NCI-H526 (cell line): ENCODE measurements at places on chromosomes 6 and 20.

- peak; percentile 55 for DNase-seq
Observed at GRCh38 chr6:129317931-129318820, 391.8 kb downstream of the ARHGAP18 start.

- no peak for DNase-seq
Observed at GRCh38 chr6:64230530-64230929, 594.9 kb downstream of the PHF3 start.

DNA sequence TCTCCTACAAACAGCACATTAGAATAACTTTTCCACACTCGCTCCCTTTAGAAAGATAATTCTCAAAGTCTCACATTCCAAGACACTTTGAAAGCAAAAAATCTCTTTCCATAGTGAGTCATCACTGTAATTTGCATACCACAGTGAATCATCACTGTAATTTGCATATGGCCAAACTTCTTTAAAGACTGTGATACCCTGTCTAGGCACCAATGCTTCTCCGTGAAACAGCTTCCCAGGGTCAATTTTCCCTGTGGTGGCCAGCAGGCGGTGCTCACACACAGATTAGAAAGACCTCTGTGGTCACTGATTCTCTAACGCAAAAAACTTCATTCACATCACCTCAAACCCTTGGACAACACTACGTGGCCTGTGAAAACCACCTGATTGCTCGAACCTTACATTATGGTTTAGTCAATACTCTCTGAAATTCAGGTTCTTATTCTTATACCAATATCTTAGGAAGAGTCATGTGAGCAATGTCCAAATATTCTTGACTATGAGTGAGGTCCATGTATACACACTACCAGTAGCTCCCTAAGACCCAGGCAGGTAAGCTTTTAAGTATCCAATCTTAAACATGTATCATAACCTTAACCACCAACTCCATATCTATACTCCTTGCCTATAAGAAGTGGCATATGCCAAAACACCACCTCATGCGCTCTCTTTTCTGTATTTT, 78.5 kb upstream of the PHACTR1 start:
- DNase-seq = peak; percentile 78

- peak; percentile 49 for DNase-seq
Observed at GRCh38 chr6:160733050-160733646, 31.1 kb downstream of the PLG start.

DNA sequence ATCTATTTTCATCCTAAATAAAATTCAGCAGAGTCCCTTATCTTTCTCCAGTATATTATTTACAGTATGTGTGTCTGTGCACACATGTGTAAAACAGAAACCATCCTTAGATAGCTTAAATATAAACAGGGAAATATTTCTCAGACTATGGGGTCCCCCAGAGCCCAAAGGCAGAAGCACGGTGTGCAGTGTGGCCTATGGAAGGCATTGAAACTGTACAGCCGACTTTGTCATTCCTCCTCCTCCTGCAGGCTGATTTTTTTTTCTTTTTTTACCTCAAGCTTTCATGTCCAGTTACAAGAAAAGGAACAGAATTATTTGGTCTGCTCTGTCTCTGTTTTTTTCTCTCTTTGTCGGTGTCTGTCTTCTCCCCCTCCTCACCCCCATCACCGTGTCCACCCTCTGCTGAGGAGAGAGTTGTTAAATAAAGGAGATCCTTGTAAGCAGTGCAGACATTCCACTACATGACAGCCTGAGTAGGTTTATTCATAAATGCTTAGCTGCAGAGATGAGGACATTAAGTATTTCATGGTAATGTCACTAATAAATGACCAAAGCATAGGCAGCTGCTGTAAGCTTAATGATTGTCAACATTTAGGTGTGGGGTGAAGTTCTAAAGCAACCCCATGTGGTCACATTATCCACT, 31.8 kb upstream of the SLC35D3 start:
- no peak for DNase-seq

- no peak for DNase-seq
Observed at GRCh38 chr6:117280922-117281321, 15.6 kb downstream of the VGLL2 start.

- peak; percentile 9 for DNase-seq
Observed at GRCh38 chr6:69868961-69869360, 2.6 kb downstream of the COL19A1 start.

DNA sequence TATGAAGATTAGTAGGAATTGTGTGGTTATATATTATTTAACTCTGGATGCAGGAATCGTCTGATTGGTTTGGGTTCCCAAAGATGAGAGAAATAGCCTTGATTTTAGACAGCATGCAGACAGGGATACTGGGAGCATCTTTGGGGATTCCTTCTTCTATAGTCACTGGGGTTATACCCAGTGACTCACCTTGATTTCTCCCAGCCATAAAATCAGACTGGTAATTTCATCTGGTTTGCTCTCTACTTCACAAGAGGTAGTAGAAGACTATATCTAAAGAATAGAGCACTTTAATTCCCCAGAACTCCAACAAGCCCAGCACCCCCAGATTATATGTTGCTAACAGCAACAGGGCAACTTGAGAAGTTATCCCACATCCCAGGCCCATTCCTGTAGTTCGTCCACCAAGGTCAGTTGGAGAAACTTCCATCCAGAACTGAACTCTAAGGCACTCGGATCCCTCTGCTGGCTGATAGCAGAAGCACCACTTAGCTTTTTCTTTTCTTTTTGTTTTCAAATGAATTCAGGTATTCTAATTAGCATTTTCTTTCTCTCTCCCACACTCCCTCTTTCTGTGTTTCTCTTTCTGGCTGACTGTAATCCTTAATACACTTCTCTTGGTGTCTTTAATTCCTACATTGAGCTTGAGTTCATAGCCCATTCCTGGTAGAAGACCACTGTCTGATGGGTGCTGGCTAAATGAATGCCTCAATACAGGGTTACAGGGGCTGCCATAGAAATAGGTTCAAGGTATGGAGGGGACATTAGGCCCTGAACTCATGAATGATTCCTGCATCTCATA, 20.4 kb upstream of the EFHC1 start:
- peak; percentile 64 for DNase-seq

DNA sequence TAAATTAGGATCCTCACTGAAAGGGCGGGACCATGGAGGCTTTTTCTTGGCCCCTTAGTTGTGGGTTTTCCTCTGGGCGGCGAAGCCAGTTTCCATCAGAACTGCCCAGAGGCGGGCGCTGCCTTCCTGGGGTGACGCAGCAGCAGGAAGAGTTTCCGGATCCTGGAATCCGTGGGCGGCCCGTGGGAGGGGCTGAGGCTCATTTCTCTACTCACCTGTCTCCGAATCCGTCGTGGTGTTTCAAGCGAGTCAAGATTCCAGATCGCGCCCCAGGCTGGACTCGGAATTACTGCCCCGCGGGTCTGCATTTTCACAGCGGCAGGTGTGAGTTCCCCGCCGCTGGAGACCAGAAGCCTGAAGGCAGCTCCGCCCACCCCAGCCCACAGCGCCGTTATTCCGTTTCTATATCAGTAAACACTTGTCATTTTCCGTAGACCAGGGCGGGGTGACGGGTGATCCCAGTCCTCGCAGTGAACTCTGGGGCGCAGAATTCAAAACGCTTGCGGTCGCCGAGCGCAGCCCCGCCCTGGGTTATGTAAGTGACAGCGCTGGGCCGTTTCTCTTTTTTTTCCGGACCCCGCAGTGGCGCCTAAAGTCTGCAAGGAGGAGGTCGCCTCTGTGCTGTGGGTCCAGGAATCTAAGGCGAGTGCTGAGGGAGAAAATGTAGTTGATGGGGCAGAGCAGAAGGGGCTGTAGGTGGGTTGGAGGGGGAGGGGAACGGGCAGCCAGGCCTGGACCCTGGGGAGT, 27.2 kb upstream of the POU5F1 start:
- DNase-seq = peak; percentile 98

- DNase-seq = no peak
Observed at GRCh38 chr20:23404196-23404595, 17.1 kb downstream of the NAPB start.

- DNase-seq = peak; percentile 88
Observed at GRCh38 chr6:41367700-41368099, 32.3 kb downstream of the NCR2 start.

DNA sequence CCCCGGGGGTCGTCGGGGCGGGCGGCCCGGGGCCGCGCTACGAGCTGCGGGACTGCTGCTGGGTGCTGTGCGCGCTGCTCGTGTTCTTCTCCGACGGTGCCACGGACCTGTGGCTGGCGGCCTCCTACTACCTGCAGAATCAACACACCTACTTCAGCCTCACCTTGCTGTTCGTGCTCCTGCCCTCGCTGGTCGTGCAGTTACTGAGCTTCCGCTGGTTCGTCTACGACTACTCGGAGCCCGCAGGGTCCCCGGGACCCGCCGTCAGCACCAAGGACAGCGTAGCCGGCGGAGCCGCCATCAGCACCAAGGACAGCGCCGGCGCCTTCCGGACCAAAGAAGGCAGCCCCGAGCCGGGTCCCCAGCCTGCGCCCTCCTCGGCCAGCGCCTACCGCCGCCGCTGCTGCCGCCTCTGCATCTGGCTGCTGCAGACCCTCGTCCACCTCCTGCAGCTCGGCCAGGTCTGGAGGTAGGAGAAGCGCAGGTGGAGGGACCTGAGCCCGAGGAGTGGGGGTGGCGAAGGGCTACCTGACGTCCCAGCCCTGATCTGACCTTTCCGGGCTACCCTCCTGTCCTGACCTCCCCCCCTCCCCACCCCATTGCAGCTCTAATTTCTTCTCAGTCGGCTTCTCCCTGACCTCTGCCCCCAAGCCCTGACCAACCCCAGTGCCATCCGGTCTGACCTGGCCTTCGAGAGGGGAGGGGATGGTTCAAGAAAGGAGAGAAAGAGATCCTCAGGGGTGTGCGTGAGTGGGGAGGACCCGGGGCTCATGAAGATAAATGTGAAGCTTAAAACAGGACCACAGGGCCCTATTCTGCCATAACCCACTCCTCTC, 558 bp downstream of the XKR7 start:
- DNase-seq = peak; percentile 13

DNA sequence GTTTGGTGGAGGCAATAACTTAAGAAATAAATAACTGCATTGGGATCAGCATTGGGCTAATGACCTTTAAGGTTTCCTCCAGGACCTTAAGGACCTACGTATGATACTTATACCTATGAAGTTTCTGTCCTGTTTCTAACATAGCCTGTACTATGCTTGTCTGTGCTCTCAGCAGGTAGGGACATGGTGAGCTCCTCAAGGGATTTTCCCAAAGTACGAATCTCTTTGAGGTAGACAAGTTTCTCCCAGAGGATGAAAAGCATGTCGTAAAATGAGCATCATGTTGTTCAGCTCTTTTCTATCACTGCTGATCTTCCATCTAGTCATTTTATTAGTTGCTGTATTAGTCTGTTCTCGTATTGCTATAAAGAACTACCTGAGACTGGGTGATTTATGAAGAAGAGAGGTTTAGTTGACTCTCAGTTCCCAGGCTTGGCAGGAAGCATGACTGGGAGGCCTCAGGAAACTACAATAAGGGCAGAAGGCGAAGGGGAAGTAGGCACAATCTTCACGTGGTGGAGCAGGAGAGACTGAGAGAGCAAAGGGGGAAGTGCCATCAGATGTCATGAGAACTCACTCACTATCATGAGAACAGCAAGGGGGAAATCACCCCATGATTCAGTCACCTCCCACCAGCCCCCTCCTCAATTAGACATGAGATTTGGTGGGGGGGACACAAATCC, 77.8 kb upstream of the TGM3 start:
- DNase-seq = no peak

DNA sequence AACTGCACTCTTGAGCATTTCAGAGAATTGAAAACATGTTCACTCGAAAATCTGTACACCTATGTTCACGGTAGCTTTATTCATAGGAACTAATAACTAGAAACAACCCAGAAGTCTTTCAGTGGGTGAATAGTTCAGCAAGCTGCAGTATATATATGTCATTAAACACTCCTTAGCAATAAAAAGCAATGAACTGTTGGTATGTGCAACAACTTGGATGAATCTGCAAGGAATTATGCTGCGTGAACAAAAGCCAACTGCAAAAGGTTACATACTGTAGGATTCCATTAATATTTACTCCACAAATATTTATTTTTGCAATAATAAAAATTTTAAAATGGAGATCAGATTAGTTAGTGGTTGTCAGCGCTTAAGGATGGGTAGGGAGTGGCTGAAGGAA, 22.1 kb upstream of the FKBP1A start:
- DNase-seq = no peak

DNA sequence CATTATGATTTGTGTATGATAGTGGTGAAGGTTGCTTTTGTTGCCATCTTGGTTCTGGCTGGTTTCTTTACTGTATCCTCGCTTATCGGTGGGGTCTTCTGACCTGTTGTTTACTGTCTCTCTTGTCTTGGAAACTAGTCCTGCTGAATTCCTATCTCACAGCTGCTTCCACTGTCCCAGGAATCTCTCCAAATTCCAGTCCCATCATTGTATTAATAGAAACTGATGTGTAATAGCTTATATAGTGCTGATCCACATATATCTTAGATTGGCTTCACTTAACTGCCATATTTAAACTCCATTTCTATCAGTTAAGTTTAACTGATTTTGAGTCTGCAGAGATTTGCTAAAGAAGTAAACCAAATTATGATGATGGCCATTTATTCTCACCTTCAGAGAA, 5.9 kb downstream of the GTF2H5 start:
- no peak for DNase-seq

DNA sequence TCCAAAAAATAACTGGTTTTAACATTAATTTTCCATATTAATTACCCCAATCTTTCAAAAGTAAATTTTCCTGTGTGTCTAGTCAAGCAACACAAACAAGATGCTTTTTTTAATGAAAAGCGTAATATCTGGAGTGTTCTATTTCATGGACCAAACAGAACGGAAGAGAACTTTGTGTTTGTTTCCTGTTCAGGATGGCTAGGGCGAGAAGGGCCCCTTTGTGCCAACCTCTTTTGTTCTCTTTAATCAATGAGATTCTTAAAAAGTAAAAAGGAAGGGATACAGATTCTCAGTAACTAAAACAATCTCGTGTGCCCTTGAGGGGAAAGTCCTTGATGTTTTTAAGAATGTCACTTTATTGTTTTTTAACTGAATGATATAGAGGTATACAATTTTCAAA, 55.7 kb downstream of the GNAS start:
- no peak for DNase-seq

- no peak for DNase-seq
Observed at GRCh38 chr20:1505361-1505760, 14.1 kb upstream of the SIRPB2 start.

DNA sequence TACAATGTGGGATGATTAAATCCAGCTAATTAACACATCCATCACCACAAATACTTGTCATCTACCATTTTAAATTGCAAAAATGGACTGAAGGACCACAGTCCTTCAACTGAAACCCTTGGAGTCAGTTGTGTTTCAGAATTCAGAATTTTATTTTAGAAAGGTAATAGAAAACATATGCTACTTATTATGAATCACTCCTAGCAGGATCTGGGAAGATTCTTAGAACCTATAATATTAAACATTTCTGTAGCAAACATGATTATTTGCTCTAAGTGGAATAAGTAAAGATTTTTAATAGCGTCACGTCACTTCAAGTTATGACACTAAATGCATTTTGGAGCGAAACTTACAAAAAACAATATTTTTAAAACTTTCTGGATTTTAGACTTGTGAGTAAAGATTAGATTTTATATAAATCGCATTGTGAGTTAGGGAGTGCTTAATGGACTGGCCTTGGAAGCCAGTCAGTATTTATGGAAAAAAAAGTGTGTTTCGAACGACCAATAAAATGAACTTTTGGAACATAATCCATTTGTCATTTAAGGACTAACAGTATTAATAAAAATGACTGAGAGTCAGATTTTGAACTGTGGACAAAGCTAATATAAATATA, 71.8 kb upstream of the PHACTR2 start:
- DNase-seq = no peak
